ENCODE measurements at places on chromosomes 12 and 14. TPM values are rescaled to one million over a fixed set of nuclear protein-coding genes. Genes with fewer than 3 reads are reported as not detected.

RGS6 gene
- not detected for total RNA-seq

CEP83 gene
- total RNA-seq = 6.3 TPM

POTEG gene
- total RNA-seq = not detected

RNASE7 gene
- not detected for total RNA-seq

ESPL1 gene
- total RNA-seq = 18.2 TPM

TBX3 gene
- total RNA-seq = 54.4 TPM

UNG gene
- total RNA-seq = 90.2 TPM

MGP gene
- not detected for total RNA-seq

POTEM gene
- not detected for total RNA-seq

LMO3 gene
- total RNA-seq = not detected

ARHGAP9 gene
- 0.60 TPM for total RNA-seq

RAPGEF3 gene
- 0.61 TPM for total RNA-seq

PCED1B gene
- 13.8 TPM for total RNA-seq

NEUROD4 gene
- total RNA-seq = not detected

OXA1L gene
- total RNA-seq = 159 TPM

CACNA1C gene
- 0.03 TPM for total RNA-seq

CPNE6 gene
- not detected for total RNA-seq

IFT81 gene
- total RNA-seq = 15.5 TPM

AQP2 gene
- not detected for total RNA-seq

OTX2 gene
- not detected for total RNA-seq

LIN7A gene
- 0.35 TPM for total RNA-seq

TAMALIN gene
- total RNA-seq = 1.0 TPM

TRAFD1 gene
- total RNA-seq = 17.6 TPM

SLC16A7 gene
- total RNA-seq = 0.10 TPM

JPH4 gene
- total RNA-seq = 0.21 TPM

CSRP2 gene
- total RNA-seq = 21.8 TPM

VRTN gene
- total RNA-seq = 0.02 TPM

GPR68 gene
- total RNA-seq = 0.30 TPM

PELI2 gene
- total RNA-seq = 1.6 TPM

MUCL1 gene
- not detected for total RNA-seq

BHLHE41 gene
- total RNA-seq = 0.45 TPM

BCDIN3D gene
- 4.1 TPM for total RNA-seq

KLHL33 gene
- 0.03 TPM for total RNA-seq

ABCC9 gene
- total RNA-seq = not detected

DEPDC4 gene
- 1.2 TPM for total RNA-seq

RASSF9 gene
- 1.0 TPM for total RNA-seq

ACOT4 gene
- 2.0 TPM for total RNA-seq

SPTB gene
- total RNA-seq = 1.5 TPM

IQSEC3 gene
- 0.05 TPM for total RNA-seq

SOX5 gene
- not detected for total RNA-seq

RPS26 gene
- total RNA-seq = 809 TPM

C1QL4 gene
- total RNA-seq = 8.0 TPM

All from A549 treated with AZD2906 at 1 μM for 4 hours (cell line).